Stimulated activated CD8-positive, alpha-beta memory T cell treated with anti-CD3 and anti-CD28 coated beads, Interleukin-4, amount 100 ng/mL, for 4 hours (primary cell): ENCODE measurements at places on chromosomes 13 and 19.

DNA sequence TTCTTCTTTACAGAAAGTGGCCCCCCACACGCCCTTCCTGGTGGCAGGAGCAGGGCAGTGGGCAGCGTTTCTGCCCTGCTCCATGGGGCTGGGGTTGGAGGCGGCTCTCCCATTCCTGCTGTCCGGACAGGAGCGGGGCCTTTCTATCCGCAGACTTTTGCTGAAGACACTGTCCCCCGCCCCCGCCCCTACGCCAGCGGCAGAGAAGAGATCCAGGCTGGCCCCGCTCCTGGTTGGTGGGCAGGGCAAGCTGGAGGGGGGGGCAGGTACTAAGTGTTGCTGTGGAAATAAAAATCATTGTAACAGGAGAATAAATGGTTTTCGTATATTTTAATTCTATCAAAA lies 81.7 kb downstream of the ZNF429 start:
- no peak for DNase-seq

GRCh38 chr19:47824396-47824795 lies 2.7 kb downstream of the CRX start:
- no peak for DNase-seq

DNA sequence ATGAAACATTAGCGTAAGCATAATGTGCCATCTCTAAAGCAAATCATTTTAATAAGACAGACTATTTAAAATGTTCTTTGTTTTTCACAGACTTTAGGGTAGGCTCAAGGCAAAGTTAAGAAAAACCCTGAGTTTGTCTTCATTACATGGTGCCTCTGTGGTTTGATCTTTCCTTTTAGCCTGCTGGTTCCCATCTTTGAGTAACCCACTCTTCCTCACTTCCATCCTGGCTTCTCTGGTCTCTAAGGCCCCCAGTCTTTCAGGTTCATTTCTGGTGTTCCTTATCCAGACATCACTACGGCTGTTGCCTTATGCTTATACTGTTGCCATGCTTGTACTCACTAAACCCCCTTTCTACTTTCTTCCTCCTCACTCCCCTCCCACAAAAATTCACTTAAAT lies 38.4 kb downstream of the DACH1 start:
- no peak for DNase-seq

- no peak for DNase-seq
Observed at GRCh38 chr13:95267662-95268342, 33.4 kb downstream of the ABCC4 start.

DNA sequence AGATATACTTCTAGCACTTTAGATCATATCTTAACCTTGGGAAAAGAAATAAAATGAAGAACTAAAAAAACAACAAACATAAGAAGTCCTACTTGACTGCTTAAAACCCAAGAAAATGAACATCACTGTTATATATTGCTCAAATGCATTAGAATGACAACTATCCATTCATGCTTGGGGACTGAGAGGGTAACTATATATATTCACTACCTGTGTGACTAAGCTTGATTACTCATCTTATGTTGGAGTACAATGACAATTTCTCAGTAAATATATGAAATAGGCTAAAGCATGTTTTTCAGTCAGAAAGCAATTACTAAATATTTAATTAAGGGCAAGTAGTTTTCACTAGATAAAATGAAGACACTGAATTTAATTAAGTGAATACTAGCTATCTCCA lies 40.1 kb downstream of the ZC3H13 start:
- DNase-seq: no peak

DNA sequence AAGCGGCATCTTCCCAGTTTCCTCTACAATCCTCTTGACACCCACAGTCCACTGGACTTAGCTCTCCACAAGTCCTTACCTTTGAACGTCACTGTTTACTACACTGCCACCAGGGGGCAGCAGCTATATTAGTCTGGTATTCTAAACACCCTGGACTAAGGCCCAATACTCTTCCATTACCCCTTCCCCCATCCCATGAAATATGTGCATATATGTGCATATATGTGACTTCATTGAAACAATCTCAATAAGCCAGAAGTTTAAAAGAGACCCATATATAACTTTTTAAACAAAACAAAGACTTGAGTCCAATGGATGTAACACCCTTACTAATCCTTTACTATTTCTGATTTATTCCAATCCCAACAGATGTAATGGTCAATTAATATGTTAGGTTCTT lies 15.5 kb downstream of the GGACT start:
- DNase-seq: peak; percentile 65

GRCh38 chr13:51330791-51331190 lies 8.7 kb upstream of the SERPINE3 start:
- DNase-seq: no peak

GRCh38 chr13:67742478-67742877 lies 512.3 kb upstream of the PCDH9 start:
- no peak for DNase-seq

GRCh38 chr19:58563034-58563573 lies 4.7 kb upstream of the UBE2M start:
- no peak for DNase-seq

- no peak for DNase-seq
Observed at GRCh38 chr13:109870696-109871370, 84.5 kb upstream of the IRS2 start.

DNA sequence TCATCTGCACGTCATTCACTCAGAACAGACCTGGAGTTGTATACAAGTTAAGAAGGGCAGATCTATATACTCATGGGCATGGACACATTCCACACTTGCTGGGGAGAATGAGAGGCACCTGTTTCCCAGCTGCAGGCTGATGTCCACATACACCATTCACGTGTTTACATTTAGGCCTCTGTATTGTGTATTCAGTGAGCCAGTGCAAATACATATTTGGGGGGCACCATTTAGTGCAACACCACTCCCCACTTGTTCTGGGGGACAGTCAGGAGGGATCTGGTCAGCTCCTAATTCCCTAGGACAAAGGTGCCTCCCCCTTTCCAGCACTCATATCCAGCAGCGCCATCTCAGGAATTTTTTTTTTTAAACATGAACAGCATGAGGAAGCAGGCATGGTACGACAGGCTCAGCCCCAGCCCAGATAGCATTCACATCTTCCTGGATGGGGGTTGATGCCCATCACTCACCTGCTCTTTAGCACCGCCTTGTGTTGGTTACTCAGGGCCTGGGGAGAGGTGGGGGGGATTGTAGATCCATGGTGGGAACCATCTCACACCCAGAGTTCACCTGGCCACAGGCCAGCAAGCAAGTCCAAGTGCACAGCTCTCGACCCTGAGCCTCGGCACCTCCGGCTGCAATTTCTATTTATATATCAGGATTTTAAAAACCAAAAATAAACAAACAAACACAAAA lies 56.9 kb upstream of the ZNF254 start:
- DNase-seq: no peak

DNA sequence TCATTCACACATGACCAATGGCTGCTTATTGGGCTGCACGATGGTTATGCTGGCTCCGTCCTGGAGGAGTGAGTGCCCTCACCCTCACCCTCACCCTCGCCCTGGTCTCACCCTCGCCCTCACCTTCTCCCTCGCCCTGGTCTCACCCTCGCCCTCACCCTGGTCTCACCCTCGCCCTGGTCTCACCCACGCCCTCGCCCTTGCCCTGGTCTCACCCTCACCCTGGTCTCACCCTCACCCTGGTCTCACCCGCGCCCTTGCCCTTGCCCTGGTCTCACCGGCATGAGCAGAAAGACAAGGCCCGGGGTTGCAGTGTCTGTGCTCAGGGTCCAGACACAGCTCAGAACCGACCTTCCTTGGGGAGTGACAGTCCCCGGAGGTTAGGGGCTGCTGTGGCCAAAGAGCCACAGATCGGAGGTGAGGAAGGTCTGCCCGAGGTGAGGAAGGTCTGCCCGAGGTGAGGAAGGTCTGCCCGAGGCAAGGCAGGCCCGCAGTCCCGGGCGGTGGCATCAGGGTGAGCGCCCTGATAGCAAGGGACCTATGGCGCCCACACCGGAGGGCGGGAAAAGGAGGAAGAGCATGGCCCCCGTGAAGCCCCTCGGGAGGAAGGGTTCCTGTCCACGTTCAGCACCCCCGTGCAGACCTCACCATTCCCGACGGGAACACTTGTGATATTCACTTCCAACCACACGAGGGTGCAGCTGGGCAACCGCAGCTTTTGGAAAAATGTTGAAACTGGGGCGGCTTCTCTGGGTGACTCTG lies 65.6 kb downstream of the MCF2L start:
- DNase-seq: no peak

- DNase-seq: no peak
Observed at GRCh38 chr19:50020481-50020880, 4.7 kb downstream of the VRK3 start.

- DNase-seq: no peak
Observed at GRCh38 chr13:48961379-48961778, 14.3 kb upstream of the FNDC3A start.

- DNase-seq: no peak
Observed at GRCh38 chr13:100751826-100752225, 77.2 kb upstream of the TMTC4 start.

DNA sequence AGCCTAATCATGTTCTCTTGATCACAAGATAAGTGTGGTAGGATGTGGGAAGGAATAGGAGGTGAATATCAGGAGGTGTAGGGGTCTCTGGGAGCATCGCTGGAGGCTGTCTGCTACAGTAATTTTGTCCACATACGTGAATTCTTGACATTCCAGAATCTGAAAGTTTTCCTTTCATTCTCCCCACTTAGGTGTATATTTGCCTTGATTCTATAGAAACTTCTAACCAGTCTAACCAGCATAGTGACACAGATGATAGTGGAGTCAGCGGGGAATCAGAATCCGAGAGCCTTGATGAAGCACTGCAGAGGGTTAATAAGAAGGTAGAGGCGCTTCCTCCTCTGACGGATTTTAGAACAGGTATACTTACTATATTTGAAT lies 106.4 kb downstream of the RNF17 start:
- DNase-seq: no peak

DNA sequence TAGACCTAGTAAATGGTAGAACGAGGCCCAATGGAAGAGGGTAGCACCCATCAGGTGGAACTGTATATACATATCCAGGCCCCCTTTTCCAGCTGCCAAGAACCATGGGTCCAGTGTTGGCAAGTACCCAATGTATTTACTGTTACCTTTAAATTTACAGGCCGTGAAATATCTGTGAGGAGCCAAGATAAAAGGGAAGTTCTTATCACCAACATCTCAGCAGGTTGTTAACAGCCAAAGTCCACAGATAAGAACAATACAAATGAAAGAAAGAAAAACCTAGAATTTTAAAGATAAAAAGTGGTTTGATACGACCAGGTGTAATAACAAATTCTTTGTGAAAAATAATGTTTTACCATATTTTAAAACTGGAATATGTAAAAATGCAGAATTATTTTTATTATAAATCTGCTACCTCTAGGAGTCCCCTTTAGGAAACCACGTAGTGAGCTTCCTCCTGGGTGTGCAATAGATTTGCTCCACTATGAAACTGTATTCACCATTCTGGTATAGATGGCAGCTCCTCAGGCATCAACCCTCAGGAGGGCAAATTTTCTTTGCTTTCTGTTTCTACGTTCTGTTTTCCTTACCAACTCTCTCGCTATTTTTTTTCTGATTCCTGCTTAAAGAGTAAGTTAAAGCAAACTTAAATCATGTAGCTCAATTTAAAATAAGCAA lies 292.2 kb upstream of the SLC10A2 start:
- DNase-seq: no peak

DNA sequence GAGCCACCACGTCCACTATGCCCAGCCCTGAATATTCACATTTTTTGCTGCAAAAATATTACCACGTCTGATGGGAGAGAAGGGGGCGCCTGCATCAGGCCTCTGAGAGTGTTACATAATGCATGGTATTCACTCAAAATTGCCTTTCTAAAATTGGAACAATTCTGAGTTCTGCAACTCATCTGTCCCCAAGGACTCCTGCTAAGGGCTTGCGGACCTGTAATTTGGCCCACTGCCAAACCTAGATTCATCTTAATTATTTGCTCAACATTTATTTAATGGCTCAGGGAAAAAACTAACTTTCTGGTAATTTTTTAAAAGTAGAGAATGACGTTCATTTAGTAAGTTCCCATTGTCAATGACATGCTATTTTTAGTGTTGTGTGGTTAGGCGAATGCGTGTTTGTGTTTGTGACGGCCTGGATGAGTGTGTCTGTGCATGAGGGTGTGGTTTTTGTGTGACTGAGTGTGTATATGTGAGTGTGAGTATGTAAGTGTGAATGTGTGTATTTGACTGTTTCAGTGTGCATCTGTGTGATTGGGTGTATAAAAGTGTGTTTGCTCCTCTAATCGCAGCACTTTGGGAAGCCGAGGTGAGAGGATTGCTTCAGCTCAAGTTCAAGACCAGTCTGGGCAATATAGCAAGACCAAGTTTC lies 8.8 kb downstream of the INAFM1 start:
- DNase-seq: no peak

DNA sequence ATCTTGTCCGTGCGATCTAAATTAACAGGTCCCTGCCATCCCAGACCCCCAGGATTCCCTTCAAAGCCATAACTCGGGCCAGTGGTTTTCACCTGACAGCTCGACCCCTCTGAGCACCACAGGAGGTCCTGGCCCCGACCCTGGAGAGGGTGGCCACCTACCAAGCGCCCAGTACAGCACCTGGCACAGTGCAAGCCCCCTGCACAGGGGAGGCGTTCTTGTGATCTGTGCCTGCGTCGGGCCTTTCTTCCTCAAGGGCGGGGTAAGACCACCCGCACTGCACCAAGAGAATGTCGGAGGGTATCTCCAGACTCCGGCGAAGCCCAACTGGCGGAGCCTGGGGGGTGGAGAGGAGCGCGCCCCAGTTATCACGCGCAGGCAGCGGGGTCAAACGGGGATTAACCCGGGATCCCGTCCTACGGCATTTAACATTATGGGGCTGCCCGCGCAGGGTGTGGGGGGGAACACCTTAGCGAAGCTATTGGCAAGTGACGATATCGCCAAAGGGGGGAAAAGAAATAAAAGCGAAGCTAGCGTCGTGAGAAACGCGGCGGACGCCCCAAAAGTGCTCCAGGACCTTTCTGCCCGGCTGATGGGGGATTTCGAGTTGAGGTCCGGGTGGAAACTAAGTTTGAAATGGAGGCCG lies 1.3 kb upstream of the HNRNPL start:
- no peak for DNase-seq

DNA sequence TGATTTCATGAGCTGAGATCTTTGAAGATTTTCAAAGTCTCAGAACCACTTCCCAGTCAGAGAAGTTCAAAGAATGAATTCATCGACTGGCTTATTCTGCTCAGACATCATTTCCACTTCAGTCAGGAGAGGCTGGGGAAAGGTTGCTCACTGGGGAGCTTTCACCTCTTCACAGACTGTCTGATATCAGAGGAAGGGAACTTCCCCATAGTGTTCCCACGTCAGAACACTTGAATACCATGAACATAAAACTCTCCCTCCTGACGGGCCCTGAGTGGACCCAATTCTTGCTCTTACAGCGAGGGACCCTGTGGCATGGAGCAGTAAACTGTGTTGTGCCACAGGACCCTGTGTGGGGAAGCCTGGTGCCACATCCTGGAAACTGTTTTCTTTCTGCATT lies 492.6 kb downstream of the COG6 start:
- no peak for DNase-seq

- no peak for DNase-seq
Observed at GRCh38 chr19:21084343-21084742, 2.3 kb downstream of the ZNF714 start.

- no peak for DNase-seq
Observed at GRCh38 chr19:28705008-28705407, 507.9 kb downstream of the UQCRFS1 start.

- DNase-seq: no peak
Observed at GRCh38 chr13:89694451-89694850, 1653.0 kb upstream of the MIR17HG start.

- DNase-seq: no peak
Observed at GRCh38 chr13:46759846-46760245, 37.1 kb downstream of the ESD start.
